ENCODE measurements at places on chromosomes 12 and 14.

- DNase-seq: peak; percentile 44
Measured at GRCh38 chr14:68384335-68384734, 408.5 kb downstream of the ZFP36L1 start.

DNA sequence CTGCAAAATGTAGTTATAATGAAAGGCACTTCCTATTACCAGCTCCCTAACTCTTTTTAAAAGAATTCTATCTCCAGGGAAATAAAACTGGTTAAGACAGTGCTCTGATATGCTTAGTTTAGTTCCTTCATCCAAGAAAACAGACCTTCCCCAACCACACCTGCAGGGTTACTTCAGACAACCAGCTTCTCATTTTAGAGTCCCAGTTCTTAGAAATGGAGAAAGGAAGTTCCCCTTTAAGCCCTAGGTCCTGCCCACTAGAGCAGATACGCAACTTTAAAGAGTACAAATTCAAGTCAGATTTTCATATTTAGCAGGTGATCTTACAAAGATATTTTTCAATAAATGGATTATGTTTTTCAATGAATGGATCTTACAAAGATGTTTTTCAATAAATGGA lies 4.4 kb upstream of the WSB2 start:
- DNase-seq: no peak

DNA sequence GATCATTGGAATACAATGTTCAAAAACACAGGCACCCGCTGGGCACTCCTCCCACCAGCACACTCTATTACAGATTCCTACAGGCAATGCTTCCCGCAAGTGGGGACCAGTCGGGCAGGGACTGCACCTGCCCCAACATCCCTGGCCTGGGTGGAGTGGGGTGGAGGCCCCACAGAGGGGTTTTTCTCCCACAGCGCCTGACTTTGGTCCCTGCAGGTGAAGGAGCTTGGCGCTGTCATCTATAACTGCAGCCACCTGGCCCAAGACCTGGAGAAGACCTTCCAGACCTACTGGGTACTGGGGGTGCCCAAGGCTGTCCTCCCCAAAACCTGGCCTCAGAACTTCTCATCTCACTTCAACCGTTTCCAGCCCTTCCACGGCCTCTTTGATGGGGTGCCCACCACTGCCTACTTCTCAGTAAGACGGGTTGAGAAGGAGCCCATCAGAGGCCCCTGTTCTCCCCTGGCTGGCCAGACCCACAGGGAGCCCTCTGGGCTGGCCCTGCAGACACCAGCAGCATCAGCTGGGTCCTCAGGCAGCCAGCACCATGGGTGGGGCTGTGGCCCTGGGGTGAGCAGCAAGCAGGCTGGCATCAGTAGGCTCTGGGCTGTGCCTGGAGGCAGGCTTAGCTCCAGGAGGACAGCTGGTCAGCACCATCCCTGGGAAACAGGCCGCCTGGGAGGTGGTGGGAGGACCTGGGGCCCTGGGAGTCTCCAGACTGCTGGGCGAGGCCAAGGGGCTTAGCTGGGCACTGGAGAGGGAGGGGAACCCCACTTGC lies 6.0 kb downstream of the PLD4 start:
- no peak for DNase-seq

DNA sequence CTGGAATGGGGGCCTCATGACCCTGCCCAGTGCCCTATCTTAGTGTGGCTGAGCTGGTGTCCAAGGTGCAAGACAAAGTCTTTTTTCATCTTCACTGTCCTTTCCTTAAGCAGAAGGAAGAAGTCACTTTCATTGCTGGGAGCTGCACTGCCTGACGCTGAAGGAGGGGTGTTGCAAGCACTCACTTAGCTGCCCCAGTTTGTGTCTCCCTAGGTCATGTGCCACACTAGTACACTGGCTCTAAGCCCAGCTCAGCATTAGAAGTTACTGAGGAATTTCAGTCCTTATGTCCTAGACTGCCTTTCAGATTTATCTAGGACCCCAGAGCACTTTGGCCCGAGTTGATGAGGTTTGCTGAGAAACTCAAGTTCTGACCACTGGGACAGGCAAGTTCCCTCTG lies 952.0 kb upstream of the USP15 start:
- DNase-seq: no peak

- peak; percentile 52 for DNase-seq
Measured at GRCh38 chr12:70719672-70720420, 82.6 kb upstream of the PTPRB start.

GRCh38 chr14:21201732-21202462 lies 46.0 kb upstream of the OR5AU1 start:
- no peak for DNase-seq

DNA sequence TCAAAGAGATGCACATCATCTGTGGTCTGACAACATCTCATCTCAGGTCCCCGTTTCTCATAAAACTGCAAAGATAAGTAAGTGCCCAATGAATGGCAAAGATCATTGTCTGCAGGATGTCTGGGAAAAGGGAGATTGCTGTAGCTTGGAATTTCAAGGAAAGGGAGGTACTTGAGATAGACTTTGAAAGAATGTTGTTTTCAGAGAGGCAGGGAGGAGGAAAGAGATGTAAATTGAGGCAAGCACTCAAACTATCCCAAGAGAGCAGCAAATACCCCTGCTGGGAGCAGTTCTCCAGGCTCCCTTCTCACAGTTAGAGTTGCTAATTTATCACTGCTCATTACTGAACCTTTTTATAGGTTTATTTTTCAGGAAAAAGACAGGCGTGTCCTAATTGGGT lies 107.1 kb downstream of the MYRFL start:
- no peak for DNase-seq

DNA sequence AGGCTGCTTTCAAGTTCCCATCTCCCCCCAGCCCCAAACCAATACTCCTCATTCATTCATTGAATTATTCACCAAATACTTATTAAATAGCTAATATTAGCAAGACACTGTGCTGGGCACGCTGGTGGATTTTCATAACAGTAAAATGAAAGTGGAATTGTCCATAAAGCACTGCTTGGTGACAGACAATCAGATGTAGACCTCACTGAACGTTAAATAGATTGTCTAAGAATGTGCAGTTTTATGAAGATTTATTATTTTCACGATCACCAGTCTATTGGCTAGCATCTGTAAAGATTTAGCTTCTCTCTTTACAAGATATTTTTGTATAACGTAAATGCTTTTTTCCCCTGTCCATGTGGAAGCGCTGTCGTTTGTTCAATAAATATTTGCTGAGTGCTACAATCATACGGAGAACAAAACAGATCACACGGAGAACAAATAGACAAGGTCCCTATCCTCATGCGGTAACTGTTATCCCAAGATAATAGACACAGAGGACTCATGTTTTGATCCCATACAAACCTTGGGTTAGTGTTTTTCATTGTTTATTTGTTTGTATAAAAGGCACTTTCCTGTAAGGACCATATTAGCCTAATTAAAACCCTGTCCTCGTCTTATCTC lies 397.6 kb downstream of the BCAT1 start:
- no peak for DNase-seq

- no peak for DNase-seq
Measured at GRCh38 chr12:9590441-9590840, 17.3 kb downstream of the KLRB1 start.

GRCh38 chr12:120798696-120799095 lies 73.1 kb downstream of the ACADS start:
- DNase-seq: no peak

DNA sequence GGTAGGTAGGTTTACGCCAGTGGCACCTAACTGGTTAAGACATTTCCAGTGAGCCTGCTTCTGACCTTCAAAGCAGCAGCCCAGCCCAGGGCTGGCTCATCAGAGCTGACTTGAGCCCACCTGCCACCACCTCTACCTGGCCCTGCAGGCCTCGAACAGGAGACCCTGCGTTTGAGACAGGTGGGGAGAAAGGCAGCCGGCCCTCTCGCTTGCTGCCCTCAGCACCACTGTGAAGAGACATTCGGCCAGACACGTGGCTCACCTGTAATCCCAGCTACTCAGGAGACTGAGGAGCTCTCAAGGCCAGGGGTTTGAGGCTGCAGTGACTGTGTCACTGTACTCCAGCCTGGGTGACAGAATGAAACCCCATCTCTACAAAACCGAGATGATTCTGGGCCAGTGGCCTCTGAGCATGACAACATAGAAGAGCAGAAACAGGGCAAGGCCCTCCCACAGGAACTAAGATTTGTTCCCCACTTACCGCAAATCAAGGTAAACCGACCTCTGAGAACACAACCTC lies 74.2 kb downstream of the TESC start:
- DNase-seq: no peak

GRCh38 chr14:61112506-61112905 lies 131.5 kb downstream of the SLC38A6 start:
- DNase-seq: no peak

- no peak for DNase-seq
Measured at GRCh38 chr14:21498540-21499526, 12.3 kb downstream of the METTL3 start.

DNA sequence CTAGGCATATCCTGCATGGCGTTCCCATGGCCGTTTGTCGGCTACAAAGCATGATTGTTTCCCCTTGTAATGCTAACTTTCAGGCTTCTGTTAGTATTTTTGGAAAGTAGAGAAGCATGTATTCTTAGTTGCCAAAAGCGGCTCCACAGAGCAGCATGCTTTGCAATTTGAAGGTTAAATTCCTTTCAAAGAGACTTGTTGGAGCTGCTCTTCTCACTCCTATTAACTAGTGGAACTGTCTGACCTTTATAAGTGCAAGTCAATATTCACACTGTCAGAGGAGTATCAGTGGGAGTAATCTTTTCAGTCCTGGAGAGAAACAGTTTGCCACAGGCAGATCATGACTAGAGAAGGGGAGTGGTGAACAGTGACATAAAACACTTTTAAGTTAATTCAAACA lies 656.1 kb upstream of the NOVA1 start:
- no peak for DNase-seq

GRCh38 chr14:73714656-73715081 lies 485 bp upstream of the PNMA1 start:
- DNase-seq: peak; percentile 34
